ENCODE measurements at places on chromosomes 1 and 21.

- no peak for DNase-seq
Measured at GRCh38 chr1:172466795-172467407, 23.0 kb upstream of the PIGC start.

DNA sequence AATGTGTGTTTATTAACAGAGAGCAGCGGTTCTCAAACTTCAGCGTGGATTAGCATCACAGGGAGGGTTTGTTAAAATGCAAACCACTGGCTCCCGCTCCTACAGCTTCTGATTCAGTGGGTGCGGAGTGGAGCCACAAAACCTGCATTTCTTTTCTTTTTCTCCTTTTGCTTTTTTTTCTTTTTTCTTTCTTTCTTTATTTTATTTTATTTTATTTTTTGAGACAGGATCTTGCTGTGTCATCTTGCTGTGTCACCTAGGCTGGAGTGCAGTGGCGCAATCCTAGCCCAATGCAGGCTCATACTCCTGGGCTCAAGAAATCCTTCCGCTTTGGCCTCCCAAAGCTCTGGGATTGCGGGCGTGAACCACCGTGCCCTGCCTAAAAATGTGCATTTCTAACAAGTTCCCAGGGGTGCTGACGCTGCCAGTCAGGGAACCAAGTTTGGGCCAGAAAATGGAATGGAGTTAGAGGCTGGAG lies 20.9 kb upstream of the SLC1A7 start:
- DNase-seq = no peak

GRCh38 chr1:60621368-60621851 lies 461.0 kb upstream of the NFIA start:
- DNase-seq = no peak

GRCh38 chr1:29593601-29594382 lies 357.5 kb downstream of the PTPRU start:
- DNase-seq = no peak

DNA sequence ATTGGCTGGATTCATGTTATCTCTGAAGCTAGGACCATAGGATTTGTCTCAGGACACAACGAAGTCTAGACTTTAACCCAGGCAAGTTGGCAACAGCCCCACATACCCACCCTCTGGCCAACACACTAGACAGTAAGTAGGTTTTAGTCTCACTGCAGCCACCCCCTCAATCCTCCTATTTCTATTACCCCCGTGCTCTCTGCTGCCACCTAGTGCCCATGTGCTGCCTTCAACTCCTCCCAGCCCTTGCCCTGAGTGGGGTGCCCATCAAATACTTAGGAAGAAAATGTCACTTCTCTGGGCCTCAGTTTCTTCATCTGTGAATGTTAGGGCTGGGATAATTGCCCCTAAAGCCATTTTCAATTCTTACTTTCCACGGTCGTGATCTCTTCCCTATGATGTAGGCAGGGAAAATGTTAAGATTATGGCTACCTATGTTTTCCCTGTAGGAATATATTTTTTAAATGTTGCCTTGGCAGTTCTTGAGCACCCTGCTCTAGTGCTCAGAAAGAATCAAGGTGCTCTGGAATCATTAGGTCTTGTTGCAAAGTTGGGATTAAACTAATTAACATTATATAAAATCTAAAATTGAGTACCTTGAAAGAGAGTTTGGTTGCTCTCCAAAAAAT lies 213.0 kb downstream of the LMX1A start:
- DNase-seq = no peak

- no peak for DNase-seq
Measured at GRCh38 chr1:110515891-110516290, 3.1 kb downstream of the KCNA10 start.

DNA sequence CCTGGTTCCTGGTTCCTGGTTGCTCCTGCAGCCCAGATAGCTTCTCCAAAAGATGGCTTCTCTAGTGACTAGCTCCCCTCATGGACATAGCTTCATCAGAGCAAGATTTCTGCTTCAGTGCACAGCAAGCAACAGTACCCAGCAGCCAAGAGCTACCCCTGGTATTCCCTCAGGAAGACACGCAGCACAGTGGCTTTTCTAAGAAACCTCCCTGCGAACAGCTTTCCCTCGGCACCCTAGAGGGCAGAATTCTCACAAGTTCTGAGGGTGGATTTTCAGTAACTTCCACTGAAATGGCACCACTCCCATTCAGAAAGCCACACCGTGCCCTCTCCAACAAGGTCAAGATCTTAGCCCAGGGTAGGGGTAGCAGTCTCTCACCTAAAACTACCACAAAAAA lies 128.2 kb downstream of the EIF4G3 start:
- DNase-seq = no peak

- DNase-seq = no peak
Measured at GRCh38 chr21:15430023-15430422, 299.8 kb upstream of the USP25 start.

DNA sequence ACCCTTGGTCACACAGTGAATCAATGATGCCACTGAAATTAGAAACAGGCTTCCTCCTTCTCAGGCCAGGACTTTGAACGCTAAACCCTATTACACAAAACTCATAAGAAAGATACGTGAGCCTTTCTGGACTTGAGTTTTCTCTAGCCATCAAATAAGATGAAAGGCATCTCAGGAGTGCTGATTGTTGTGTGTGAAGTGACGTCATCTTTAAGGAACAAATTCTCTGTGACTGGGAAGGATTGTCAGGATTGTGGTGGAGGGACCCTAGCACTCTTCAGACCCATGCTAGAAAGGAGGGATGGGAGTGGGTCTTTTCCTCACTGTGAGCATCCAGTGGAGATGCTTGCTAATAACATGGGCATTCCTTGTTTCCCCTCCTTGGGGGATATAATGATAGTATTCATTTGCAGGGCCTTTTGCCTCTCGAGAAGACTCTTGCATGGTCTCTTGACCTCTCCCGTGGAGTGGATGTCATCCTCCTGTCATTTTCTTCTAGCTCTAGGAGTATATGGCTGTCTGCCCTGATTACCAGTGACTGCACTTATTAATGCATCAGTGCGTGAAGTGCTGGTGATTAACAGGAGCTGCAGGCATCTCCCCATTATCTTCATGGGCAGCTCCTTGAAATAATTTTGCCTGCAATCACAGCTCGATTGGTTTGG lies 39.9 kb downstream of the SPATA46 start:
- no peak for DNase-seq

GRCh38 chr1:1157914-1158710 lies 15.6 kb upstream of the TTLL10 start:
- no peak for DNase-seq

DNA sequence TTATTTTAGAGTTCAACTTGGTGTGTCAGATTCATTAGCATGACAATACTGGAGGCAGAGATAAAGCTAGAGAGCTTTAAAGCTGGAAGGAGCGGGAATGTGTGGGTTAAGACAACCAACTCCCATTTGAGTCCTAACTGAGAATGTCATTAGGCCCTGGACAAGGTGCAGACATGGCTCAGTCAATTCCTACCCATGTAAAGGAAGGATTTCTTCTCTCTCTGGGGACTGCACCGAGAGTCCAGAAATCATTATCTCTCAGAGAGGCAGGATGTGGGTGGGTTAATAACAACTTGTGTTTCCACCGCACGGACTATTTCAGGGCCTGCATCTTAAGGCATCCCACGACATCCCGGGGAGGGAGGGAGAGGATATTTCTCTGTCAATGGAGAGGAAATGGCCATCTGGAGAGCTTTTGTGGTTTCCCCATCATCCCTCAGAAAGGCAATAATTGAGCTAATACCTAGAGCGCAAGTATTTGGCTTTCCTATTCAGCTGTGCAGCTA lies 46.7 kb upstream of the SARS1 start:
- no peak for DNase-seq

- no peak for DNase-seq
Measured at GRCh38 chr1:236460103-236460502, 63.7 kb upstream of the LGALS8 start.

DNA sequence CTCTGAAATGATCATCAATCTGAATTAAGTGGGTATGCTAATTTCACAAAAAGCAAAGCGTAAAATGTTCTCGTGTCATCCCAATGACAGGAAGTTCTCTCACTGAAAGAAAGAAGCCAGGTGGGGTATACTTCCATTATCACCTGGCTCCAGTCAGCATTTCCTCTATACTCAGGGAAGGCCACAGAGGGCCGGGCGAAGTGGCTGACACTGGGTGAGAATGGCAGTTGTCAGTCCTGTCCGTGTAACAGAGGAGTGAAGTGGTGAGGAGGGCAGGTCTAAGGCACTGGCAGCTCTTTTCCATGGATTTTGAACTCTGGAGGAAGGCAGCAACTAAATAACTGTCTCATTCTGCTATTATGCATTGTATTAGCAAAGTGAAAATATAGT lies 60.4 kb downstream of the CAPN2 start:
- DNase-seq = no peak

- DNase-seq = no peak
Measured at GRCh38 chr1:51867479-51868232, 10.9 kb downstream of the NRDC start.

GRCh38 chr21:36479415-36480402 lies at the start of gene CLDN14:
Gene CLDN14 (minus strand): TSS chr21:36480122. CDS start chr21:36461695, 18,427 bp downstream.
- DNase-seq = no peak

DNA sequence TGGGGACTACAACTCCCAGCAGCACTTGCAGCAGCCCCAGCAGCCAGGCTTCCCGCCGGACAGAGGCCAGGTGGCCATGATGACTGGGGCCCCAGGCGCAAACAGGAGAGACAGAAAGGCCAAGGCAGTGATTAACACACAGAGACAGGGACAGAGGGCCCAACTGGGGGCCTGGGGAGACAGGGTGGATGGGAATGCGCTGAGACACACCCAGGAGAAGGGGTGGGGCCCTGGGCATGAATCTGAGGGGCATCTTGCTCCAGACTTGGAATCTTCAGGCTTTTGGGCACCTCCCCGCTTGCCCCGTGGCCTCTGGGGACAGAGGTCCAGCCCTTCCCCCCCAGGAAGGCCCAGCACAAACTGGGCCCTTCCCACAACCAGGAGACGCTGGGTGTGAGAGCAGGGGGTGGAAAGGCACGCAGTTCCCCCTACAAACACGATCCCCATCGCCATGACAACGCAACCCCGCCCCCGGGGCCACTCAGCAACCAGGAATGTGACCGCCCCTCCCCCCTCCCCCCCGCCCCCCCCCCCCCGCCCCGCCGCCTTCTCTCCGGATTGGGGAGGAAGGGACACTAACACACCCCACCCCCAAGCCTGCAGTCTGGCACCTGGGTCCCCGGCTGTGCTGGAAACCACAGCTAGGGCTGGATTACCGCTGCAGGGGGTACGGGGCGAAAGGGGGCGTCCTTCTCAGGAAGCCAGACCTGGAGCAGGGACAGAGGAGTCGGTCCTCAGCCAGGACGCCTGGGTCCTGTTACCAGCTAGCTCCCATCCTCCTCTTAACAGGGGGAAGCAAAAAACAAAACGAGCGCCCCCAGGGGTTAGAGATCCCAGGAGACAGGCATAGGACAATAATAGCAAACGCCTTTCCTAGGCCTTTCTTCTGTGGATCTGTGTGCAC lies 4.5 kb downstream of the HDGF start:
- DNase-seq = peak; percentile 49

DNA sequence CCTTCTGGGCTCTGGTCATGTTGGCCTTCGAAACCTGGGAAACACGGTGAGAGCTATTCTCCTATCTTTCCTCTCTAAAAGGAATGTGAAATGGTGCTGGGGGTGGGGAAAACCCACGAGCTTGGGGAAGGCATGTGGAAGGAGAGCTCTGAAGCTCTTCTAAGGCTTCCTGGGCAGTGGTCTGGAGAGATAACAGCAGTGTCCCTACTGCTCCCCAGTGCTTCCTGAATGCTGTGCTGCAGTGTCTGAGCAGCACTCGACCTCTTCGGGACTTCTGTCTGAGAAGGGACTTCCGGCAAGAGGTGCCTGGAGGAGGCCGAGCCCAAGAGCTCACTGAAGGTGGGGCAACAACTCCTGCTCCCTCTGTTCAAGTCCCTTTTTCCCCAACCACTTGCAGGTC lies 2.8 kb downstream of the USP21 start:
- DNase-seq = no peak

- DNase-seq = no peak
Measured at GRCh38 chr1:9861360-9861759, 37.6 kb upstream of the CLSTN1 start.

- no peak for DNase-seq
Measured at GRCh38 chr1:182110635-182111034, 49.1 kb upstream of the ZNF648 start.

- DNase-seq = no peak
Measured at GRCh38 chr1:4674676-4675075, 20.3 kb downstream of the AJAP1 start.

- no peak for DNase-seq
Measured at GRCh38 chr1:115400891-115401290, 62.8 kb upstream of the NGF start.

- DNase-seq = no peak
Measured at GRCh38 chr1:180281490-180281889, 51.4 kb downstream of the LHX4 start.

DNA sequence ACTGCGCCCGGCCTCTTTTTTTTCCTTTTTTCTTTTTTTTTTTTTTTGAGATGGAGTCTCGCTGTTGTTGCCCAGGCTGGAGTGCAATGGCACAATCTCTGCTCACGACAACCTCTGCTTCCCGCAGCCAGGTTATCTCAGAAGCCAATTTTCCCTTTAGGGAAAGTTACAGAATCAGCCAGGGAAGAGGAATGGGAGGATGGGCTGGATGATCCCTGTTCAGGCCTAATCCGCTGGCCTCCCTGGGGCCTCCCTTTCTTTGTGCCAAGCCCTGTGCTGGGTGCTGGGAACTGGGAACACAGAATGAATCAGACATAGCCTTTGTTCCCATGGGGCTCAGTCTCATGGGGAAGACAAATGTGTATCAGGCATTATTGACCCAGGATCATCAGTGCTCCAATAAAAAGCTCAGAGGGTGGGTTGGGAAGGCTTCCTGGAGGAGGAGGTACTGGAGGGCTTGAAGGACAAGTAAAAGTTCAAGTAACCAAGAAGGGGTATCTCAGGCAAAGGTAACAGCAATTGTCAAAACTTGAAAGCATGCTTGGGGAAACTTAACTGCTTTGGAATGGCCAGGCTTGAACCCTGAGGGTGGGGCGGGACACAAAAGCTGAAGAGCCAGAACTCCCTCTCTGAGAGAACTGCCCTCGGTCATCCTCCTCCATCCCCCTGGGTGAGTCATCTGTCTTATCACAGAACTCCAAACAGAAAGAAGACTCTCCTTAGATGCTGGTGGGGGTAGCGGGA lies 14.3 kb downstream of the ECHDC2 start:
- no peak for DNase-seq

- no peak for DNase-seq
Measured at GRCh38 chr1:40411294-40411693, 37.8 kb downstream of the SMAP2 start.
